ENCODE measurements at places on chromosomes 6 and 20.
A peak's percentile ranks its signal among the peaks of the same experiment; 100 is the strongest.

DNA sequence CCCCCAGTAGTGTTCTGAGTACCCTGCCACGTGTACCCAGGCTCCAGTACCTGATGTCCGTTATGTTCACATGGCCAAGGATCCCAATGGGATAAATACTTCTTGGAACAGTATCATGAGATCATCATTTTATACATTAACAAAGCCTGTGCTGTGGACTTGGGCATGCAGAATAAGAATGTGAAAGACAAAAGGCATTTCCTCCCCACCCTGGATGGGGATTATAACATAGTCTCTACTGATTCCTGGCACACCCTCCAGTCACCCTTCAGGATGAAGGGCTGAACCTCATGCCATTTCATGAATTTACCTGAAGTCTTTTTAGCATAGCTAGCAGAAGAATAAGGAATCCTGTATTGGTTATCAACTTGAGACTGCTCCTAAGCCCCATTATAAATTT, 2.8 kb downstream of the TNFRSF21 start:
- DNase-seq, result no peak

DNA sequence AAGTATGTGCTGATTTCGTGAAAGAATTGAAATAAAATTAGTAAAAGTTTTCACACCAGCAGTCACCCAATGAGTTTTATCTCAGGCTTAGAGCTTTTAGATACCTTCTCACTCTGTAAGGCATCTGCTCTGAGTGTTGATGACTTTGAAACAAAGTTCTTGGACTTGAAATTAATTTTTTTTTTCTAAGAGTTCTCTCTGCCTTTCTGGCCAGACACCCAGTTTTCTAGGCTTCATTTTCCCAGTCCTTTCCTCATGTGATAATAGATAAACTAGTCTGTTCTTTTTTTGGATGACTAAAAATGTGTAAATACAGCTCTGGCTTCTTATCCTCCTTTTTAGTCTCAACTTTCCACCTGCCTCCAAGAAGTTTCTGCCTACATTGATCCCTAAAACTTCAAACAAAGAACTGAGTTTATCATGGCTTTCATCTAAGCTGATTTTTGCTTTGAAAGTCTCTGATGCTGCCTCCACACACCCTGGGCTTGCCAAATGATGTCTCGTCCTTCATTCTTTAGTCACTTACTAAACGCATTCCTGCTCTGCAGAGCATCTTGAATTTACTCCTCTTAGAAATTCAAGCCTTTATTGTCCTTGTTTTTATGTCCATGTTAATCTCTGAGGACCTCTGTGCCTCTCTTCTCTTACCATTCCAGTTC, 32.7 kb downstream of the SLX4IP start:
- DNase-seq, result no peak

DNA sequence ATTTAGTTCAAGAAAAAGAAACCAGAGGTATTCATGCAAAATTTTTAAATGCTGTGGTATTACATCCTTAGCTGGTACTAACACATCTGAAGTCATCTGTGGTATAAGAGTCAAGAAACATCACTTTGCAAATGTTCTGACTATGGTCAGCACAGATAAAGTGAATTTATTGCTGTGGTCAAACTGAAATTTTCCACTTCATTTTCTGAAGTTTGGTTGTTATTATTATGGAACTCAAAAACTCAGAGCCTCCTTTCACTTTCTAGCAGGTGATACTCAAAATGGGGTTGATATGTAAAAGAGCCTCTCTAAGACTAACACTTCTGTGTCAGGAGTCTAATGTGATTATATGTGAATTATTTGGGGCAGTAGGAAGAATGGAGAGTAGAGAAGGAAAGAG, 257.8 kb downstream of the RNGTT start:
- DNase-seq, result no peak

DNA sequence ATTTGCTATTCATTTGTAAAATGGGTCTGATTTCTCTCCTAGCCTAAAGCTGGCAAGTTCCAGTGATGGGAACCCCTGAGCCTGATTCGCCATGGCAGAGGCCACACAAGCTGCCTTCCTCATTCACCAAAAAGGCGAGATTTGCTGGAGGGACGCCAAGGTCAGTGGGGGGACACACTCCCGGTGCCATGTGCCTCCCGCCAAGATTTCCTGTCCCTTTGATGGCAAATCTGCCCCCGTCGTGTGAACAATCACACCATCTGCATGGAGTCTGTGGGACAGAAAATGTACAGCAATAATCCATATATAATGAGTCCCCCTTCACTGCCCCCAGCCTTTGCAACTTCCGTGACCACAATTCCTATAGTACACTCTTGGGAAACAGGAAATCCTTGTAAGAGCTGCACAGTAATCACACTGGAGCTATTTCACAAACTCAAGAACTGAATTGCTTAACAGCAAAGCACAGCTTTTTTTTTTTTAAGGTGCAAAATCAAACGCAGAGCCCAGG, 15.7 kb upstream of the IGF2R start:
- DNase-seq, result peak; percentile 93

- DNase-seq, result no peak
Observed at GRCh38 chr6:33987531-33988021, 158.3 kb downstream of the GRM4 start.

DNA sequence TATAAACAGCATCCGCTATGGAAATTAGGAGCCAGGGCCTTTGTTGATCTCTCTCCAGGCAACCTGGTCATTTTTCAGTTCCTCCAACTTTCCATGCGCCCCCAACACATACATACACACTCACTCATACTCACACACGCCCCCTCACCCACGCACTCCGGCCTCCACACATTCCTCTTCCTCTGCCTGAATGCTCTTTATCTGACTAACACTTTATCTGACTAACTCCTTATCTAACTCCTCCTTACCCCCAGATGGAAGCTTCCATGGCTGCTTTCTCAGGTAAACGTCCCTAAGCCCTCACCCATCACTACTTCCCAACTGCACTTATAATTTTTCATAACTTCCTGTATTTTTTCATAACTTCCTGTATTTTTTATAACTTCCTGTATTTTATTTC, 17.4 kb downstream of the CASS4 start:
- peak; percentile 66 for DNase-seq

- no peak for DNase-seq
Observed at GRCh38 chr6:109927052-109927451, 51.1 kb upstream of the GPR6 start.

DNA sequence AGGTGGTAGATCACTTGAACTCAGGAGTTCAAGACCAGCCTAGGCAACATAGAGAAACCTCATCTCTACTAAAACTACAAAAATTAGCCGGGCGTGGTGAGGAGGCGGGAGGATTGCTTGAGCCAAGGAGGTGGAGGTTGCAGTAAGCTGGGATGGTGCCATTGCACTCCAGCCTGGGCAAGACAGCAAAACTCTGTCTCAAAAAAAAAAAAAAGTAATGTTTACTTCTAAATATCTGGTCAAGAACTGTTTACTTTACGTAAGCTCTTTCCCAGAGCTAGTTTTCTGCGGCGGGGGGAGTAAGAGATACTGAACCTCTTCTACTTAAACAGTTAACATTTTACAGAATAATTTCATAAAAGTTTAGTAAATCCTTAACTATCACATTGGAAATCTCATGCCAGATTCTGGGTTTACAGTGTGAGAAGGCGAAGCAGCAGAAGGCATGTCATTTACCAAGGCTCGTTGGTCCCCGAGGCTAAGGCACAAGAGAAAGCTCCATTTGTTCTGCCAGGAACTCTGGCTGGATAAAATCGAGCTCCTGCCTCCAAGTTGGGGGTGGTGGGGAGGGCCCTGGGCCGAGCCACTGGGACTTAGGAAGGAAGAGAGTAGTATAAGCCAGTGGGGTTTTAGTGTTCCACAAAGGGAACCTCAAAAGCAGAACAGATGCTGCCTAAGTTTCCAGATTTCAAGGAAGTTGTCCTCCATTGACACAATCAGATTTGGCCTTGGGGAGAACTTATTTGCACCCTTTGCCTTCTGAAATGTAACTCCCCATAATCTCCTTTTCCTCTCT, 41.7 kb downstream of the ARFGEF2 start:
- DNase-seq, result no peak
